Nasal cavity respiratory epithelium epithelial cell of viscerocranial mucosa (primary cell): ENCODE measurements at places on chromosomes 5 and 9. TPM values are rescaled to one million over a fixed set of nuclear protein-coding genes. Genes with fewer than 3 reads are reported as not detected.

Gene RMRP
- total RNA-seq, result 18,537 and 104,493 TPM in 2 replicates

Gene C8G
- 0.28 TPM in 1 of 2 replicates, not detected in the other for total RNA-seq

Gene CAMSAP1
- 35.9 and 50.8 TPM in 2 replicates for total RNA-seq

Gene OLFML2A
- total RNA-seq, result 3.1 and 128 TPM in 2 replicates

Gene PCDHA6
- total RNA-seq, result under 0.01 and 0.85 TPM in 2 replicates
